ENCODE measurements at places on chromosomes 1 and 21.

- no peak for DNase-seq
Measured at GRCh38 chr1:229148743-229149142, 122.2 kb upstream of the RAB4A start.

- no peak for DNase-seq
Measured at GRCh38 chr1:98669355-98670296, 8.1 kb downstream of the SNX7 start.

DNA sequence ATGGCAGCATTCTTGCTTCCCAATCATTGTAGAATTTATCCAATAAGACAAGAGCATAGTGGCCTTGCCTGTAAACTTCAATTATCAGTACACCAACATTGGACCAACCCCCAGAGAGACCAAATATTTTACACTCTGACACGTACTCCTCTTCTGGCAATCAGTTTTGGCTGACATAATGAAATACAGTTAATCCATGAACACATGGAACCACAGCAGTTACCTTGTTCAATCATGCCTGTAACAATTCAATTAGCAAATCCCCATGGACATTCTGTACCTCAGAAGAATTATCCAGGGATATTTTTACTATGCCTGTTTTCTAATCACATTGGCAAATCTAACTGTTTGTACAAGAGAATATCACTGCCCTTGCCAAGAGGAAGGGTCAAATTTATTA lies 2162.0 kb downstream of the MRPL39 start:
- DNase-seq, result no peak

DNA sequence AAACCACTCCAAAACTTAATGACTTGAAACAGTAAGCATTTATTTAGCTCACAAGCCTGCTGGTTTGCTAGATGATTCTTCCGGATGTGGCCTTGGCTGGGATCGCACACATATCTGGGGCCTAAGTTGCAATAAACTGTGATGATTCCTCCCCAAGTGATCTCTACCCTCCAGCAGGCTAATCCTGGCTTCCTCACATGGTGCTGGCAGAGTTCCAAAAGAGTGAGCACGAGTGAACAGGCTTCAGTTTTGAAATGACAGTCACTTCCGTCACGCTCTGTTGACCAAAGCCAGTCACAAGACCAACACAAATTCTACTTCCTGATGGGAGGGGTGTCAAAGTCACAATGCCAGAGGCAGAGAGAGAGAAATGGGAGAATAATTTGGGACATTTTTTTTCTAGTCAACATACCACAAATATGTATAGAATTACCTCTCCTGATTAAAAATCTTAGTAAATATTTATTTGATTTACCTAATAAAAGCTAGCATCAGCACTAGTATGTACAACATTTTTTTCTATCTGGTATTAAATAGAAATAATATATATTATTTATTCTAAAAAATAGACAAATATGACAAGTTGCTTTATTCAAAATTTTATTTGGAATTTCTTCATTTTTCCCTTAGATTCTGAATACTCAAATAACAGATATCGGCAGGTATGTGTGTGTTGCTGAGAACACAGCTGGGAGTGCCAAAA lies 292.7 kb downstream of the TPR start:
- peak; percentile 0 for DNase-seq

GRCh38 chr1:67831850-67832513 lies 1.3 kb downstream of the GNG12 start:
- DNase-seq, result no peak

All from stimulated activated CD8-positive, alpha-beta memory T cell treated with anti-CD3 and anti-CD28 coated beads, Interleukin-15, amount 100 ng/mL, for 48 hours (primary cell).